ENCODE measurements at places on chromosomes 3 and 15. TPM values are rescaled to one million over a fixed set of nuclear protein-coding genes. Genes with fewer than 3 reads are reported as not detected.

MON1A gene
- total RNA-seq = 12.6 TPM

DNA sequence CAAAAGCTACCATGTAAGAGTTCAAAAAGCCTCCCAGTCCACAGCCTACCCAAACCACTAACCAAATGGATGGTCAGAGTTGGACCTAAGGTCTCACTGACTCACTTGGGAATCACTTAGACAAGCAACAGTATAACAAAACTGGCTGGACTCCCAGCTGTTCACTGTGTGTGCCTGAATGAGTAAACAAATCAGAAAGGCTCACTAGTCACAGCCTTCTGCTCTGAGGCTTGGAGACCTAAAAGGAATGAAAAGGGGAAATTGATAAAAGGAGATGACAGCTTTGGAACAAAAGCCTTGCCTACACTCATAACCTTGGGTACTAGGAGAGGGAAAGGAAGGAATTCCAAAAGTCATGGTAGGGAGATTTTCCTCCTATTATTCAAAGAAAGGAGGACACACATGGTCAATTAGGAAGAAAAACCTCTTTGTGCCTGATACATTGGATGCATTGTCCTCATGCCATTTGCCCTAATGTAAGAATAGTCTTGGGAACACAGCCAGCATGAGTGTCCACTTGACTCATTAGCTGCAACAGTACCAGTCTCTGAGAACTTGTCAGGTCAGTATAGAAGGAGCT, 92.3 kb downstream of the FRMD5 start:
- DNase-seq = no peak

- no peak for DNase-seq
These were observed 138.4 kb downstream of the MEIS2 start for GRCh38 chr15:36961956-36962355.

GRCh38 chr3:36295296-36295695, 85.0 kb upstream of the STAC start:
- no peak for DNase-seq

TGM4 gene
- total RNA-seq = not detected

All from naive thymus-derived CD4-positive, alpha-beta T cell (primary cell).